Ammon's horn (tissue), 1 donor: ENCODE measurements at places on chromosomes 6 and 20.

DNA sequence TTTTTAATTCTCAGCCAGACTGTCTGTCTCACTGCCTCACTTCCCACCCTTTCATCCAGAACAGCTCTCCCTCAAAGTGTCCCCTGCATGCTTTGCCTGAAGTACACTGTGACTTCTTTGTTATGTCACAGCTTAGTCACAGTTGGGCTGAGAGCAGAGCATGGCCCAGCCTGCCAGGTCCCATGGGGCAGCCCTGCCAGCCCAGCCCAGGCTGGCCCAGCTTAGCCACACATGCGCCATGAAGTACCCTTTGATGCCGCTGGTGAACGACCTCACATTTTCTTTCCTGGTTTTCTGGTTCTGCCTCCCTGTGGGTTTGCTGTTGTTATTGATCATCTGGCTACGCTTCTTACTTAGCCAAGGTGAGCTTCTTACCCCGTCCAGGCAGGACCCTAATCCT is at the start of gene ADIG:
Gene ADIG (plus strand): TSS at position 185 of the 400 bp plus-strand sequence. CDS start 54 bp downstream, at position 239.
- peak; percentile 87 for DNase-seq

DNA sequence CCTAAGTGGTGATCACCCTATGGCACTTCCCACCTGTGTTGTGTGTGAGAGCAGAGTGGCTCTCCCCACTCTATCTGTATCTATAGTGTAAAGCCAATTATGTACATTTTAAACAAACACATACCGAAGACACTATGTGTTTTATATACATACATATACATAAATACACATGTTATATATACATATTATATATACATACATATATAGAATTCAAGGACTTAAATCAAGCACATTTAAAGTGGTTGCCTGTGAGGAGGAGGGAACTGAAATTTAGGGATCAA is 246.6 kb downstream of the LY86 start:
- no peak for DNase-seq

DNA sequence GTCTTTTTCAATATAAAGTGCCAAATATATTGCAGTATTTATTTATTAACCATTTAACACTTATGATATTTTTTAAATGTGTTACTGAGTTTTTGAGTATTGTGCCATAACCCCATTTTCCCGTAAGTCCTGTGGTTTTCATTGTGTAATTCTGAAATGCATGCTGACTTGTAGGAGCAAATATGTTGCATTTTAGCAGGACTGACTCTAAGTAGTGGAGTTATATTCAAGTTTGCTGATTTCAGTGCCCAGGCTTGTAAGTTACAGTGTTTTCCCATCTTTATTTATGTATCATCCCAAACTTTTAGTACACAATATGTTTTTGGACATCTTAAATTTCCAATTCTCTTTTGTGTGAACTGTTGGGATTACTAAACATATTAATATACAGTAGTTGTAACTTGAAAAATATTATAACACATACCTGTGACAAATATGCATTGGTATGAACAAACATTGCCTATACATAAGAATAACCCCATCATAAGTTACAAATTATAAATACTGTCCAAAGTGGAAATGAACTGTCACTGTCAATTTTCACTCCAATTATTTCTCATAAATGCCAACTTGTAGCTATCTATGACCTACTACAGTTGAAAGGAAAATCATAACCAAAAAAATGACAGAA is 179.3 kb upstream of the RUNX2 start:
- no peak for DNase-seq

- DNase-seq: peak; percentile 83
These were observed 4.2 kb upstream of the ZBTB46 start for GRCh38 chr20:63835021-63835858.

- no peak for DNase-seq
These were observed 288.9 kb upstream of the IRAK1BP1 start for GRCh38 chr6:78578430-78578829.

- no peak for DNase-seq
These were observed 22.5 kb downstream of the HLA-G start for GRCh38 chr6:29850011-29850553.

DNA sequence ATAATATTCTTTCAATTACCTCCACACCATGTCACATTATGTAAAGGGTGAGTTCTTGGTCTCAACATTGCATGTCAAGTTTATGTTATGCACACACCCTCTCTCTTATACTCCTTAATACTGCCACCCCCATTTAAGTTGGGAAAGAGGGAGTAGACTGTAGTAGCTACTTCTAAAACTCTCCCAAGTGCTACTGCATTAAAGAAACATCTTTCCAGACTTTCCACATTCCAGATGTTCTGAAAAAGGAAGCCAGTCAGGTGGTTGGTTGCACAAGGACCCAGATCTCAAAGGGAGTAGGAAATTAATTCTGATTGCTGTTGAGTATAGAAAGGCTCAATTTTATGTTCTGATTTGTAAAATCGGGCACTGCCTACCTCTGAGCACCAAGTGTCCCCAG is 419.5 kb downstream of the CD83 start:
- DNase-seq: no peak

DNA sequence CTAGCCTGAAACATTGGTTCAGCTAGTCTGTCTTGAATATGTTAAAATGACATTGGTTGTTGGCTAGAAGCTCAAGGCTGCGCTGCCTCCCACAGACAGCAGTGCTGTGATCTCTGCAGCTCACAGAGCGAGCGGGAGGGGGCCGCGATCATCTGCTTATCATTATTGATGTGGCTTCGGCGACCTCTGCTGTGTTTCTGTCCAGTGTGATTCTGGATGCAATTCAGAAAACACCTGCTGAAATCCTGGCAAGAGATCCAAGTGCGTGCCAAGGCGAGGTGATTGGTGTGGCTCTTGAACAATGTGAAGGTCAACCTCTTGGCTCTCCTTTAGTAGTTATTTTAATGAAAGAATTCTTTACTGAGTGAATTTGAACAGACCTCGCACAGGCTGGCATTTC is 142.3 kb upstream of the SASH1 start:
- DNase-seq: peak; percentile 78

- no peak for DNase-seq
These were observed 170.3 kb upstream of the PDE10A start for GRCh38 chr6:165833355-165833754.

DNA sequence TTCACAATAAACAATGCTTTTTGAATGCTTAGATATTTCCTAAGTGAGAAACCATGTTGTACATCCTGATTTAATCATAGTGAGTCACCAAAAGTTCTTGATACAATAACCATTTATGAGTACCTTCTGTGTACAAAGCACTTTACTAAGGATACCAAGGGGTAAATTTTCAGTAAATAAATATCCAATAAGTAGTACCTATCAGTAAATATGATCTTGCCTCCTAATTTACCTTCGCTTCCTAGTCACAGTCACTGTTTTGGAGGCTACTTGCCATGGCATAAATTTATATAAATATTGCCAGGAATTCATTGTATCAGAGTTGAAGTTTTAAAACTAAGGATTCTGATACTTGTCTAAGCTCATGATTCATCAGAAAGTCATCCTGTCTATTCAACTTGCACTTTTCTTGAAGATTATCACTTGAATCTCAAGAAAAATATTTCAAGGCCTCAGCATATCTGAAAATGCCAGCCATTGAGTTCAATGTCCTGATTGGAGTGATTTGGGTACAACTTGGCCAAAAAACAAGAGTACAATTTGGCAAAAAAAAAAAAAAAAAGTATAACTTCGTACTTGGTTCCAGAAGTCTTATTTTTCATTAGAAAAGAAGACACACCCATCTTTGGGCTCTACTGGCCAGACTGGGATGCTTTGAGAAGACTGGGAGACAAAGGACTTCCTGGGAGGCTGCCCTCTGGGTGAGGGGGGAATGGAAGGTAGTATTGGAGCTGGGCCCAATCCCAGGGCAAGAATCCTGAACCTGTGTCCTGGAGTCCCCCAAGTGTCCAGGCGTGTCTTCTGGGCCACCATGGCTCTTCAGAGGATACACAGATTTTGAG is 32.8 kb downstream of the RAB22A start:
- no peak for DNase-seq
